CD4-positive, alpha-beta memory T cell (primary cell): ENCODE measurements at places on chromosomes 12 and 14.

GRCh38 chr12:127722611-127723010 lies 544.4 kb upstream of the TMEM132C start:
- DNase-seq: no peak

DNA sequence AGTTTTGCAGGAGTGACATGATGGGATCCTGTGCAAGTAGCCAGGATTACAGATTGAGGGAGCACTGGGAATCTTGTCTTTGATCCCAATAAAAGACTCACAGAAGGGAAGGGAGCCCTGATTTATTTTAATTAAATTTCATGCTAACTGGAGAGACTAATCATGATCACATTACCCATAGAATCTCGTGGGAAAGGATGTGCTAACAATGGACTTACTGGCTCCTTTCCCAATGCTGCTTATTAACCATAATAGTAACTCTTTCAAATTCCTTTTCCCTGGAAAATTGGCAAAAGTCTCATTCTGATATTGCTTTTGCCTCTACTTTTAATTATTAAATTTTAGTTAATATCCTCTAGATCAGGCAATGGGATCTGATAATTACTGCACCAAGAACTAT lies 174.8 kb upstream of the AVPR1A start:
- DNase-seq: no peak

DNA sequence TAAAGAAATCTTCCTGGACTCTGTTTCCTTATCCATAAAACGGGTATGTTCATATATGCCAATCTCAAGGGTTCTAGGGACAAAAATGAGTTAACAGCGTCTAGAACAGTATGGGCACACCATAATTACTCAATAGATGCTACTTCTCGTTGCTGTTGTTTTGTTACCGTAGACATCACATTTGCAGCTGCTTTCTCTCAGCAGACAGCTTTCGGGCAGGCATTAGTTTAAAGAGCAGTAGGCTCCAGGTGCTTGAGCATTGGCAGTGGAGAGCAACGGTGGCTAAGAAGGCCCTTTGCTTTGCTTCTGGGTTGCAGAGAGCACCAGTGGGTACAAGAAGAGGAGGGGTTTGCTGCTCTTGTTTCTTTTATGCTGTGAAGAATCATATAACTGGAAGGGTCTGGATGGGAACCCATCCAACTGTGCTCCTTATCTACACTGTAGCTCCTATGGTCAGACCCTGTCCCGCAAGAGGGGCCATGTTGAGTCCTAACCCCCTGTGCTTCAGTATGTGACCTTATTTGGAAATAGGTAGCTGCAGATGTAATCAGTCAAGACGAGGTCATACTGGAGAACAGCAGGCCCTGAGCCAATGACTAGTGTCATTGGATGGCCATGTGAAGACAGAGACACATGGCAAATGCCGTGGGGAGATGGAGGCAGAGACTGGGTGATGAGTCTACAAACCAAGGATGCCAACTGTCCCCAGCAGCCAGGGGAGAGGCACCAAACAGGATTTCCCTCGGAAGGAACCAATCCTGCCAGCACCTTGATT lies 120.0 kb downstream of the RBM19 start:
- no peak for DNase-seq

DNA sequence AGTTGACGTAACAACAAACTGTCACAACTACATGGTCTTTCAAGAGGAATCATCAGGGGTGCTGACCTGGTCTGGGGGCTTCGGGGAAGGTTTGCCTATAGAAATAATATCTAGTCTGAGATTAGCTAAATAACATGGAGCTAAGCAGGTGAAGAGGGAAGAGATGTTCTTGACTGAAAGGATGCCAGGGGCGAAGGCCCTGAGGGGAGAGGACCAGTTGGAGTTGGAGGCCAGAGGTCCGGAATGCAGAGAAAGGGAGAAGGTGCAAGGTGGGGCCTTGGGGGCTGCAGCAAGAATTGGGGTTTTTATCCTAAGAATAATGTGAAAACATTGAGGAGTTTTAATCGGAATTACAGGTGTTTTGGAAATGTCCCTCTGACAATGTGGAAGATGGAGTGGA lies 68.5 kb upstream of the RIC8B start:
- DNase-seq: no peak

GRCh38 chr12:111597831-111598636 lies 1.1 kb downstream of the ATXN2 start:
- peak; percentile 24 for DNase-seq

- DNase-seq: no peak
These were observed 1.3 kb downstream of the FGD6 start for GRCh38 chr12:95215949-95216348.

DNA sequence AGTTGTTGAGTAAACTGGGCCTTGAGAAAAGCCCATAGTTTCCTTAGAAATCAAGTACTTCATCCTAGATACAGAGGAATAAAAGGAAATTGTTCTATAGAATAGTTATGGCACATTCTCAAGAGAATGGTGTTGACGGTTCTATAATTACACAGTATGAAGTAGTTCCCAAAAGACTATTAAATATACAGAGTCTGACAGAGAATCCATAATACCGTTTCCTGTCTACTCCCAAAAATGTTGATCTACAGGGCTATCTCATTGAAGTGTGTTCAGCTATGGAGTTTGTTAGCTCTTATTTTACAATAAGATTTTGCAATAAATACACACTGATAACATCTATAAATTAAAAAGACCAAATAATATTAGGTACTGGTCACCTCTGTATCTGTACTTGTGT lies 799.7 kb downstream of the RPS29 start:
- no peak for DNase-seq

DNA sequence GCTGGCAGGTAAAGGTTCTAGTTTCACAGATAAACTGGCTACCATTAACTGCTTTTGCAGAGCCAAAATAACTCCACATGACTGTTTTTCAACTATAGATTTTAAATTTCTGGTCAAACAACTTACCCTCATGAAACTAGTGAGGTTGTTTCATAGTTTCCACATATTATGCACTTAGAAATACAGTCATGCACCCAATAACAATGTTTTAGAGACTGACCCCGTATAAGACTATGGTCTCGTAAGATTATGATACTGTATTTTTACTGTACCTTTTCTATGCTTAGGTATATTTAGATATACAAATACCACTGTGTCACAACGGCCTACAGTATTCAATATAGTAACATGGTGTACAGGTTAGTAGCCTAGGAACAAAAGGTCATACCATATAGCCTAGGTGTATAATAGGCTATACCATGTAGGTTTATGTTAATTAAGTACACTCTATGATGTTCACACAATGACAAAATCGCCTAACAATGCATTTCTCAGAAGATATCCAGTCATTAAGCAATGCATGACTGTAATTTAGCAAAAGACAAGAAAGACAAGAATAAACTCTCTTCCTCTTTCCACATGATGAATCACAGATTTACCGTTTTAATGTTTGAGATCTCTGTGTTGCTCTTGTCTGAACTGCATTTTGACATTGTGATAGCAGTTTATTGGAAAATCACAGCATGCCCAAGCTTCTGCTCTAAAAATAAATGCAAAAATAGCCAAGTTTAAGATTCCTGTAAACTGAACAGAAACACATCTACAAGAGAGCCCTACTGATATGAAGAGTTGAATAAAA lies 17.1 kb downstream of the DICER1 start:
- no peak for DNase-seq

- no peak for DNase-seq
These were observed 141.7 kb upstream of the NRXN3 start for GRCh38 chr14:78028471-78028870.

- DNase-seq: no peak
These were observed 123.6 kb downstream of the PAWR start for GRCh38 chr12:79567175-79567563.

- DNase-seq: no peak
These were observed 10.1 kb upstream of the CEBPE start for GRCh38 chr14:23128969-23129758.

GRCh38 chr14:69895109-69895508 lies 15.9 kb downstream of the SMOC1 start:
- no peak for DNase-seq

- no peak for DNase-seq
These were observed 36.2 kb downstream of the ANAPC7 start for GRCh38 chr12:110367181-110367864.

GRCh38 chr14:69684461-69685217 lies 73.2 kb downstream of the SUSD6 start:
- no peak for DNase-seq

DNA sequence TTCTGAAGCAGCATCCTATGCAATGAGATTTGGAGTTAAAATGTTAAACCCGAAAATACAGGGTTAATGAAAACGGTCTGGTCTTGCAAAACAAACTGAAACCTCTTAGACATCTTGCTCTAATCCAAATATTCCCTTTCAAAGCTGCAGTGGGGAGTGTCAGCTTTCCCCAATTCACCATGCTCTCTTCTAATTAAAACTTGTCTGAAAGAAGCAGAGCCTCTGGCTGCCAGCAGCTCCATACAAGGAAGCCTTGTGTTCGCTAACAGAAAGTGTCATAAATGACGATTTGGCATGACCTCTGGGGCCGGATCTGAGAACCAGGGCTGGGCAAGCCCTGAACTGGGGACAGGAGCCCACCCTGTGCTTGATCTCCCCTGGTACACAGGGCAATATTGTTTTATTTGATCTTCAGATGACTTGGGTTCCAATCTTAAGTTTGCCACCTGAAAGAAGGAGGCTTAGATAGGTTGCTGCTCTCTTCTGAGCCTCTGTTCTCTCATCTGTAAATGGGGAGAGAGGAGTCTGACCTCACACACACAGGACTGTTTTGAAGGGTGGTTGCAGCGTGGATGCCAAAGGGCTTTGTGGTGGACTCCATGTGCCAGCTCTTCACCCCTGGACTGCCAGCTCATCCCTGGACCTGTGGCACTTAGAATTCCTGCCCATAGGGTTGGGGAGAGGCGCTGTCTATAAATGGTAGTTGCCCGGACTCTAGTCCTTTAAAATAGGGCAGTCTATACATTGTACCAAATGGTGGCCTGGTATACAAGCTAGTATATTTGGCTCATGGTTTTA lies 7.8 kb downstream of the KMT5A start:
- no peak for DNase-seq

DNA sequence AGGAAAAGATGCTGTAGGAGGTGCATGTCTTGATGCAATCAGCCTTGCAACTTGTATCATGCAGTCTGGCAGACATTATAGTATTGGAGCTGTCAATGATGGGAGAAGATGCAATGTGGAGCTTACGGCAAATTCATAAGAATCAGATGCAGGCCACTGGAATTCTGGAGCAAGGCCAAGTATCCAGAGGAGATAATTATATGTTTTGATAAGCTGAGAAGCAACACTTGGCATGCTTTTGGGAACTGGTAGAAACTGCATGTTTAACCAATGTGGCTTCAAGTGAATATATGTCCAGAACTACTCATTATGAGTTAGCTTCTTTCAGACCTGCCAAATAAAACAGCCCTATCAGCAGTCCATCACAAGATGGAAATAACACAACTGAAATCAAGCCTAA lies 249.1 kb upstream of the PPFIA2 start:
- no peak for DNase-seq

- DNase-seq: no peak
These were observed 6.7 kb upstream of the DNAAF2 start for GRCh38 chr14:49641697-49642129.

- DNase-seq: peak; percentile 77
These were observed 20.3 kb downstream of the RHOF start for GRCh38 chr12:121773011-121773777.

DNA sequence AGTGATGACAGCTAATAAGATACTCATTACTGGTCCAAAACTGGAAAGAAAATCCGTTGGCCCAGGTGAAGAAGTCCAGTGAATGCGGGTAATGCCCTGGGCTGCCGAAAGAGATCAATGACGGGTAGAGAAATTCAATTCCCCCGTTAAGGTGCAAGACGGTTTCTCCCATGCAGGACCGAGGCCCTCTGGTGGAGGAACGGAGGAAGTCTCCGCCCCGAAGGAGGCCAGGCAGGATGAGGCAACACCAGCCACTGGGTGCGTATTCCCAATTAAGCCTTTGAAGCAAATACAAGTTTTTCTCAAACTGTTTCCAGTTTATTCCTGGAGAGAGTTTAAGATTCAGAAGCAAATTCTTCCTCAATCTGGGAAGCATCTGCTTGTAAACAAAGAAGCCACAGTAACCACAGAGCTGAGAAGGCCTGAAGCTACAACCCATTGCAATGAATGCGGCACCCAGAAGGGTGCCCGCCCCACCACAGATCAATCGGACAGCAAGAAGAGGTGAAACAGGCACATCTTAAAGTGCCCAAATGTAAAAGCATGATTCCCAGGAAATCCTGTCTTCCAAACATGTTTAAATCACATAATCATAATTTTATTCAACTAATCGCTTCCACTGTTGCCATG lies 118.5 kb downstream of the TTC7B start:
- peak; percentile 71 for DNase-seq

GRCh38 chr14:103084021-103084919 lies at the start of gene LBHD2:
Gene LBHD2, plus strand, starts transcription at chr14:103084210. Its CDS starts 1,803 bp downstream, at chr14:103086013.
- DNase-seq: no peak

DNA sequence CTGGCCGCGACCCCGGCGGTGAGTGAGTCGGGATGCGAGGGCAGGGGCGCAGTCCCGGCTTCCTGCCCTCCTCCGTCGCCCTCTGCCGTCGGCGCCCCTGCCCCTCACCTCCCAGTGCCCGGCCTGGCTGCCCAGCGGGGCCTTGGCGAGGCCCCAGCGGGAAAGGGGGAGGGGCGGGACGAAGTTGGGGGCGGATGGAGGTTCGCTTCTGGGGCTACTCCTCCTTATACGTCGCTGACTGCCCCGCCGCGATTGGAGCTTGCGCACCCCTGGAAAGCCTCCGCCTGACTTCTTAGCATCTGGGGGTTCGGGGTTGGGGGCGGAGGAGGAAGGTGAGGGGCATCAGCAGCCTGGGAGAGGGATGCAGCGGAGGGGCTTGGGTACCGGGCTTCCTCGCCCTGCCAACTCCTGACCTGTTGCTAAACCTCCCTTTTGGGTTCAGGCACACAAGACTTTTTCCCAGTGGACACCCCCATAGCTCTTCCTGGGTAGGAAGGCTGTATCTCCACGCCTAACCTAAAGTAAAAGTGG lies 406 bp downstream of the TMEM263 start:
- DNase-seq: peak; percentile 32

- no peak for DNase-seq
These were observed 44.4 kb downstream of the PLEKHG7 start for GRCh38 chr12:92747151-92747550.

DNA sequence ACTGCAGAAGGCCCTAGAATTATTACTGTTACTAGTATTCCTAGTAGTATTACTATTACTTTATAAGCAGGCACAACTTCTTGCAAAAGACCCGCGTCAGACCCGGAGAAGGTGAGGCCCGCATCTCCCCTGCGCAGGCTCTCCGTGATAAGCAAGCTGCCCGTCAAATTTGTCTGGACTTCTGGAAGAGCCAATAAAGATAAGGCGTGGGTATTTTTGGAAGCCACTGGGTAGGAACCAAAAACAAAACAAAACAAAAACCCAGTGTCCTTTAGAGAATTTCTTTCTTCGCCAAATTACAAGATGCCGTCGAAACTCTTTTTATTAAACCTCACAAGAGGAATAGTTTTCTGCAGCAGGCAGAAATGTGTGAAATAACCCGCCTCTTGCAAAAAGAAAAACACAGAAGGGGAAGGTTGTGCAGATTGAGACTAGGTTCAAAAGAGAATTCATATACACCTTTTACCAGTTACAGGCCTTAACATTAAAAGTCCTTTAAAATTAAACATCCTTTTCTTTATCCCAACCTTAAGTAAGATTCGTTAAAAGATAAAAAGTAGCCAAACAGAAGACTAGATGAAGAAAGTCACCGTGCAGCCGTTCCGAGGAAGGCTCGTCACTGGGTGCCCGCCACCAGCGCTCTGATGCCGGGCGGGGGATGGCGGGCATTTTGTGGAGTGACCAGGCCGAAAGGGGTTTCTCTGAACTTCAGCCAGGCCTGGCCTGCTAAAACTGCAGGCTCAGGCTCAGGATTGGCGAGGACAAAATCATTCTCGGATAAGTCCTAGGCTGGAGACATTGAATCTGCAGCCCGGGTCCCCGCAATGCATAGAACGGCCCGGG lies 1.6 kb downstream of the TBX5 start:
- DNase-seq: no peak
